HT-29 (cell line): ENCODE measurements at places on chromosomes 2 and 18.

- DNase-seq: no peak
Measured at GRCh38 chr18:47821314-47821713, 109.1 kb downstream of the SMAD2 start.

GRCh38 chr2:88265352-88266303, 95.5 kb downstream of the THNSL2 start:
- peak; percentile 18 for DNase-seq

DNA sequence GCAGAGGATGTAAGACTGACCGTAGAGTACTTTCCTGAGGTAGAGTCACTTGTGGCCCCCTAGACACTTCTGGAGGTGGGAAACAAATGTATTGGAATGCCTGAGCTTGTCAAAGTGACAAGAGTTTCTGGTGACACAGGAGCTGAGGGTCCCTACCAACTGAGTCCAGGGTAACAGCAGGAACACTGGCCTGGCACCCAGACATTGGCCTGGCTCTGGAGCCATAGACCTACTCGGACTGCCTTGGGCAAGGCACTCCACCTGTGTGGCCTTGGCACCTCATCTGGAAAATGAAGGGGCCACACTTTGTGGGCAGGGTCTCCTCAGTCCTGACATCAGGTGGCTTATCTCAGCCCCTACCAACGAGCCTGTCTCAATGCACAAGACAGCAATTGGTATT, 398.2 kb upstream of the CELF4 start:
- DNase-seq: no peak

- no peak for DNase-seq
Measured at GRCh38 chr2:37215250-37215649, 16.1 kb downstream of the CEBPZ start.

DNA sequence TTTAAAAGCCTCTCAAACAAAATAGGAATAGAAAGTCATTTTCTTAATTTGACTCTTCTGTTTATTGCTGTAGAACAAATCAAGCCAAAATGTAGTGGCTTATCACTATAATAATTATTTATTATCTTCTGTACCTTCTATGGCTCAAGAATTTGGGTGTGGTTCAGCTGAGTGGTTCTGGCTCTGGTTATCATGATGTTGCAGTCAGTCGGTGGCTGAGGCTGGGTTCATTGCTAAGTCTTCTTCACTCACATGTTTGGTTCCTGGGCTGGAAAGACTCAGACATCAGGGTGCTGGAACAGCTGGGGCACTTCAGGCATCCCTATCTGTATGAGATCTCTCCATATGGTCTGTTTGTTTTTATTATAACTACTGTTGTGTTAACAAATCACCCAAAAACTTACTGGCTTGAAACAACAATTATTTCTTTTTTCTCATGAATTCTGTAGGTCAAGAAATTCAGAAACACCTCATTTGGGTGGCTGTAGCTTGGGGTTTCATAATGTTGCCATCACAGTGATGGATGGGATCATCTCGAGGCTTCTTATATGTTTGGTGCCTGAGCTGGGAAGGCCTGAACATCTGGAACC, 242.6 kb upstream of the FBXO11 start:
- DNase-seq: no peak

- DNase-seq: no peak
Measured at GRCh38 chr2:233075141-233075965, 15.2 kb downstream of the INPP5D start.

GRCh38 chr2:172404824-172405223, 22.6 kb upstream of the ITGA6 start:
- no peak for DNase-seq

GRCh38 chr2:48283586-48284269, 246.2 kb upstream of the STON1 start:
- no peak for DNase-seq

DNA sequence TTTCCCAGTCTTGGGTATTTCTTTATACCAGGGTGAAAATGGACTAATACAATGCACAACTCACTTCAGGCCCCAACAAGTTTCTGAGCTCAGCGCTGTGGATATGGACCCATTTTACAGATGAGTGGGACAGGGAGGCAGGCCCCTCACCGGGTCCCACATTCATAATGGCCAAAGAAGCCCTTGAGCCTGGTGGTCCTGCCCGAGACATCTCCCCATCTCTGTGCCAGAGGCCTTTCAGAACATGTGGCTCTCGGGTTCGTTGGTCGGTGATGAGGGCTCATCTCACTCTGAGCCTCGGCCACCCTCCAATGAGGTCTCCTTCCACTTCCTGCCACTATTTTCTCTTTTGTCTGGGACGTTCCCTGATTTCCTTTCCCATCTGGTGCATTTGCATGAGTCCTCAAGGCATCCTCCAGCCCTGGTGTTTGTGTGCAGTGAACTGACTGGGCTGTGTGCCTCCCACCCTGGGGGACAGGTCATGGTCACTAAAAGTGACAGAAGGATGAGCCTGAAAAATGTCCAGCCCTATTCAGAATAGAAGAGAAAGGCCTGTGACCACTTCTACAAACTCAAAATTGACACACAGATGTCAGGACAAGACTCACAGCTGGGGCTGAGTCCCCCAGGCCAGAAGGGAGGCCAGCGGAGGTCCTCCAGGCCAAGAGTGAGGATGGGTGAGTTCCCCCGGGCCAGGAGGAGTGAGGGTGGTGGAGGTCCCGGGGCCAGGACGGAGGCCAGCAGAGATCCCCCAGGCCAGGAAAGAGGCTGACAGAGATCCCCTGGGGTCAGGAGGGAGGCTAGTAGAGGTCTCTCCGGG, 134.5 kb downstream of the PTGR3 start:
- no peak for DNase-seq

- no peak for DNase-seq
Measured at GRCh38 chr2:218722876-218723785, 12.5 kb downstream of the TTLL4 start.

GRCh38 chr2:206642075-206643025, at the start of gene FAM237A:
Gene FAM237A (plus strand): TSS chr2:206642487. CDS start chr2:206644237, 1,750 bp downstream.
- DNase-seq: peak; percentile 19

GRCh38 chr2:148943097-148943496, 68.1 kb downstream of the KIF5C start:
- DNase-seq: no peak

GRCh38 chr2:20190876-20191713, 33.8 kb downstream of the SDC1 start:
- peak; percentile 58 for DNase-seq

DNA sequence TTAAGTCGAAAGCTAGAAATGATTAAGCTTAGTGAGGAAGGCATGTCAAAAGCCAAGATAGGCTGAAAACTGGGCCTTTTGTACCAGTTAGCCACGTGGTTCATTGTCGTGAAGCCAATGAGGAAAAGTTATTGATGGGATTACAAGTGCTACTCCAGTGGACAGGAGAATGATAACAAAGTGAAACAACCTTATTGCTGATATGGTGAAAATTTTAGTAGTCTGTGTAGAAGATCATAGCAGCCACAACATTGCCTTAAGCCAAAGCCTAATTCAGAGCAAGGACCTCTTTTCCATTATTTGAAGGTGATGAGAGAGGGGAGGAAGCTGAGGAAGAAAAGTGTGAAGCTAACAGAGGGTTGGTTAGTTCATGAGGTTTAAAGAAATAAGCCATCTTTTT, 24.1 kb upstream of the RAMP1 start:
- no peak for DNase-seq

DNA sequence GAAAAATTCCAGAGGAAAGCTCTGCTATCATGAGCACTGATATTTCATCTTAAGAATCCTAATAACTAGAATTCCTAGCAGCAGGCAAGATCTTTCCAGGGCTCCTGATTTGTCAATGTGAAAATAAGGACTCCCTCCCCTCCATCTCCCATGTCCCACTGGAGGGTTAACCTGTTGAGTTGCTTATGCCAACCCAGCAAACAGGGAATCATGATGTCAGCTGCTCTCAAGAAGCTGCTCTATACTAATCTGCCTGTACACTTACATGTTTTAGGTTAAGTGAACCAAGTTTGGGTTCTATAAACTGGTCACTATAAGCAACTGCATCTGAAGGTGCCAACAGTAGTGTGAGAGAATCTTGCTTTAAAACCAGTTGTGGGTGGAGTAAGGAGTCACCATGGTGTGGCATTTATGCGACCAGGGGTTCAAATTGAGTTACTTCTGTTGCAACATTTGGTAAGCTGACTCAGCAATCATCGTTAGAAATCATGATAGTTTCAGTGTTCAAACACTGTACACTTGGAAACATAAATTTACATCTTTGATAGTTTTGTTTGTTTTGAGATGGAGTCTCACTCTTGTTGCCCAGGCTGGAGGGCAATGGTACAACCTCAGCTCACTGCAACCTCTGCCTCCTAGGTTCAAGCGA, 53.4 kb downstream of the STK25 start:
- DNase-seq: no peak

- no peak for DNase-seq
Measured at GRCh38 chr2:176213406-176213805, 24.9 kb downstream of the HOXD1 start.

DNA sequence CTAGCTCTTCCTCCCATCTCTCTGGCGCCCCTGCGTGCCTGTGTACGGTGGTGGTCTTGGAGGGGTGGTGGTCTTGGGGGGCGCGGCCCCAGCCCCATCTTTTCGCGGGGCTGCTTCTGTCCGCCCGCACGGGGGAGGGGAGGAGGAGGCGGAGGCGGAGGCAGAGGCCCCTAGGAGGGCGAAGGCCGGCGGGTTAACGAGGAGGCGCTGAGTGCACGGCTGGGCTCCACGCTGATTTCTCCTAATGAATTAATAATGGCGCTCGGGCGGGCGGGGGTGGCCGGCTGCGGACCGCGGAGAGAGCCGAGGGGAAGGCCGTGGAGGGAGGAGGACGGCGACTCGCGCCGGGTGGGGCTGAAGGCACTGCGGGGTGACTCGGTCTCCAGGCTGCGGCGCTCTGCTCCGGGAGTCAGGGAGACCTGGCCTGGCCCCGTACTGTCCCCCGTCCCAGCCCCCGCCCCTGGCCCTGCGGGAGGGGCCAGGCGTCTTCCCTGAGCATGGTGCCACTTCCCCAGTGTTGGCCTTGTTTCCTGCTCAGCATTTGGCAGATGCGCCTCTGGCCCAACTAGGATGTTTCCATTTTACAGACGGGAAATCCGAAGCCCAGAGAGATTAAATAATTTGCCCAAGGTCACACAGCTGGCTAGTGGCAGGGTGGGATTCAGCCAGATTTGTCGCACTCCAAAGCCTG, 6.0 kb downstream of the GAREM2 start:
- peak; percentile 17 for DNase-seq

GRCh38 chr18:24462838-24463775, 2.7 kb downstream of the HRH4 start:
- no peak for DNase-seq

DNA sequence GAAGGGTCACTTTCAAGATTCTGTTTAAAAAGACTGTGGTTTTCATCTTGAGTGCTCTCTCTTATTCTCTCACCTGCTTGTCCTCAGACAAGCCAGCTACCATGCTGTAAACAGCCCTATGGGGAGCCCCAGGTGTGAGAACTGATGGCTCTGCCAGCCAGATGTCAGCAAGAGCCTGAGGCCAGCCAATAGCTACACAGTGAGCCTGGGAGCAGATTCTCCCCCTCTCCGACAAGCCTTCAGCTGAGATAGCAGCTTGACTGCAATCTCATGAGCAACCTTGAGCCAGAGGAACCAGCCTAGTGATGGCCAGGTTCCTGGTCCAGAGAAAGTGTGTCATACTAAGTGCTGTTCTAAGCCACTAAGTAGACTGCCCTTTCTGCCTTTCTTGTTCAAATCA, 272.1 kb downstream of the NAPG start:
- DNase-seq: no peak

DNA sequence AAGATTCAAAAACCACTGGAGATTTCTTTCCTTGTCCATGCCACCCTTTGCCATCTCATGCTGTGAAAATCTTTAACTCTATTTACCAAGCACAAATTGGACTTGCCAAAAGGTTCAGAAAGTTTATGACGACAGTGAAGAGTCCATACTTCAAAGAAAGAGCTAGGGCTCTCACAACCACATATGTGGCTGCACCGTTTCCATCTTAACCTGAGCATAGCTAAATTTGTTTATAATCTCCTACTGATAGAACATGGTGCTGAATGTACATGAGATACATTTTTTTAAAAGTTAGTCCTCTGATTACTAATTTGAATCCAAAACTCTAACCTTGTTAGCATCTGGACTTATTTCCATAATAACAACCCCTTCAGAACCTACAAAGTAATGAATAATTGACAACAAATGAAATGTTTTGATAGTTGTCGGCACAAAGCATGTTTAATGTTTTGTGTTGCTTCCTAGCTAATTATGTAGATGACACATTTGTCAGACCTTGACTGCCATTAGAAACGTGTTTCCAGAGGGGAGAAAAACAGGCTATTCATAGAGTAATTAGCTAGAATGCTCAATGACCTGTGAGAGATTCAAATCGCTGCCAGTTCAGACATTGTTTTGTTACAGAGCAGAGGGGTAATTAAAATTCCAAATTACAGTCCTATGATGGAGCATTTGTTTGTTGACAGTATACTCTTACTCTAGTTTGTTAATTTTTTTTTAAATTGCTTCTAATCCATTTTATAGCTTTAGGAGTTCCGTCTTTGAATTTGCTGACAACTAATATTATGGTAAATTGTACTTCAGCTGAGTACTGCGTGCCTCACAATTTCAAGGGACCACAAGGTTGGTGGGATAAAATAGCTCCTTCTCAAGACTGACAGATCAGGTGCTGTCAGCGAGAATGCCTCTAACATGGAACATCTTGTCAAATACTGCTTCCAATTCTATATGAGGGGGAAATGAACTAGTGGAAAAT, 31.8 kb downstream of the ARHGAP15 start:
- no peak for DNase-seq

- DNase-seq: no peak
Measured at GRCh38 chr2:223999862-224000261, 39.2 kb downstream of the SERPINE2 start.

DNA sequence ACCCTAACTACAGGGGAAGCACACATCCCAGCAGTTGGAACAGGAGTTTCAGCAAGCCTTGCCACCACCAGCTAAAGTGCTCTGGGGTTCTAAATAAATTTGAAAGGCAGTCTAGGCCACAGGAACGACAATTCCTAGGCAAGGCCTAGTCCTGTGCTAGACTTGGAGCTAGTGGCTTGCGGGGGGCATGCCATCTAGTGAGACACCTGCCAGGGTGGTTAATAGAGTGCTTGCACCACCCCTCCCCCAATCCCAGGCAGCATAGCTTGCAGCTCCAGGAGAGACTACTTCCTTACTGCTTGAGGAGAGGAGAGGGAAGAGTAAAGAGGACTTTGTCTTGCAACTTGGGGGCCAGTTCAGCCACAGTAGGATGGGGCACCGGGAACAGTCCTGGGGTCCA, 101.8 kb downstream of the SLC39A10 start:
- no peak for DNase-seq

GRCh38 chr2:222751238-222751637, 79.8 kb downstream of the MOGAT1 start:
- DNase-seq: no peak
